Neural crest cell (in vitro differentiated cells): ENCODE measurements at places on chromosomes 4 and X. TPM values are rescaled to one million over a fixed set of nuclear protein-coding genes. Genes with fewer than 3 reads are reported as not detected.

Gene CXCL3
- total RNA-seq: 0.63 and 1.0 TPM in 2 replicates

Gene CFI
- total RNA-seq: not detected in 2 replicates

Gene GALNTL6
- total RNA-seq: 0.07 TPM in 1 of 2 replicates, not detected in the other

Gene SMIM10
- total RNA-seq: 2.6 and 2.7 TPM in 2 replicates

Gene BDH2
- 70.7 and 72.3 TPM in 2 replicates for total RNA-seq

Gene FAM184B
- total RNA-seq: 0.12 and 0.16 TPM in 2 replicates

Gene ETDA
- not detected in 2 replicates for total RNA-seq

Gene SAGE1
- not detected in 2 replicates for total RNA-seq

Gene RBM10
- total RNA-seq: 87.7 and 89.2 TPM in 2 replicates

Gene HEPH
- 12.2 and 14.0 TPM in 2 replicates for total RNA-seq

Gene PDZD4
- 48.8 and 52.5 TPM in 2 replicates for total RNA-seq

Gene DRD5
- not detected in 2 replicates for total RNA-seq

Gene DMRTC1B
- 2.6 and 3.1 TPM in 2 replicates for total RNA-seq

Gene HAUS3
- 26.1 and 26.9 TPM in 2 replicates for total RNA-seq

Gene MAD2L1
- 90.2 and 94.5 TPM in 2 replicates for total RNA-seq

Gene ARHGAP10
- 4.0 and 4.2 TPM in 2 replicates for total RNA-seq

Gene PIN4
- total RNA-seq: 14.0 and 16.7 TPM in 2 replicates

Gene SLC49A3
- total RNA-seq: 0.77 and 0.91 TPM in 2 replicates

Gene DSPP
- not detected in 2 replicates for total RNA-seq

Gene CXorf38
- 7.1 and 7.8 TPM in 2 replicates for total RNA-seq

Gene REELD1
- not detected in 2 replicates for total RNA-seq

Gene ASB12
- total RNA-seq: 0.61 TPM in 2 replicates

Gene METAP1
- 52.1 and 54.4 TPM in 2 replicates for total RNA-seq

Gene KLHL34
- not detected in 2 replicates for total RNA-seq

Gene SPARCL1
- total RNA-seq: 7.8 and 8.6 TPM in 2 replicates
